ENCODE measurements at places on chromosomes 12 and 14.

- DNase-seq = no peak
Measured at GRCh38 chr14:59344691-59345455, 120.3 kb downstream of the GPR135 start.

- DNase-seq = no peak
Measured at GRCh38 chr12:116297224-116297834, 19.8 kb upstream of the MED13L start.

DNA sequence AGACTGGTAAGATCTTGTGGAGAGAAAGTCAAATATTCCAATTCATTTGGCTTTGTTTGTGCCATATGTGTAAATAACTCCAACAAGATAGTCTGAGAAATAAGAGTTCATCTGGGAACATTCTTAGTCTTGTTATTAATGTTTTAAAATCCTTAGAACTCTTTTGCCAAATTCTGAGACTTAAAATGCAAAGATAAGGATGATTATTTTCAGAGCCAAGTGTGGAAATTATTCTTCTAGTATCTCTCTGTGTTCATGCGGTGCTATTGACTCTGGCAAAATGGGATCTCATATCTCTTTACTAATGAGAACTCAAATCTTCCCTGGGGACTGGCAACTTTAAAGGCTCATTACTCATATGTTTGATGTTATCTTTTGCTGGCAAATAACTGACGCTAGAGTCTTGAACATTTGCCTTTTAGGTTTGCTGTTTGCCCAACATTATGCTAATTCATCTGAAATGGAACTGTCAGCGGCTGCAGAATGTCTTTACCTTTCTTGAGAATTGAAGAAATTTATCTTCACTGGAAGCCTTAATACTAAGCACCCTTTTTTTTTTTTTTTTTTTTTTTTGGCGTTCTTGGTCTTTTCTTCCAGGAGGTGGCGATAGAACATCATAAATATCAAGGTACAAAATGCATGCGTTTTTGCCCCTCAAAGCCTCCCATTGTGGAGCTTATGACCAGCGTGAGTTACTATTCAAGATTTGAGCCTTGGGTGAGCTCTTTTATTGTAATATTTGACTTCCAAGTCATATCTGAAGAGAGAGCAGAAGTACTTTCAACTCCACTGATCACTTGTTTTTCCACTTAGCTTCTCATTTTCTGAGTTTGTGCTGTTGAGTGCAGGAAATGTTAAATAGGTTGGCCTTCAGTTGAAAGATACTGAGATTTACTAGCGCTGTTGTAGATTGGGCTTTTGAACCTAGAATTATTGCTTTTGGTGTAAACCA lies 86.5 kb downstream of the CAND1 start:
- DNase-seq = no peak

DNA sequence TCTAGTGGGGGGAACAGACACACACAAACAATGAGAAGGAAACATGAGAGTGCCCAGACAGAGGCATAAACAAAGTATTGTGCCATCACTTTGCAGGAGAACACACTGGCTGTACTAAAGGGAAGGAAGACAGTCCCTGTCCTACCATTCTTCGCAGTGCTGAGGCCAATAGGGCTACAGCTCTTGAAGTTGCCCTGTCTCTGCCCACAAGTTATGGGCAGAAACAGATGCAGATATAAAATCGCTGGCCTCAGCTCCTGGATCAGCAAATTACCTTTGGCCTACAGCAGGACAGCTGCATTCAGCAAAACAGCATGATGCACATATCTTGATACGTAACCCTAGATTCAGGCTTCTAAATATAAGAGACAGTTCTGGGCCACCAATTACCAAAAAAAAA lies 23.0 kb upstream of the PRKAB1 start:
- no peak for DNase-seq

GRCh38 chr12:55008944-55009585 lies 10.7 kb upstream of the NEUROD4 start:
- no peak for DNase-seq

- DNase-seq = no peak
Measured at GRCh38 chr12:124557518-124558223, 9.7 kb downstream of the NCOR2 start.

DNA sequence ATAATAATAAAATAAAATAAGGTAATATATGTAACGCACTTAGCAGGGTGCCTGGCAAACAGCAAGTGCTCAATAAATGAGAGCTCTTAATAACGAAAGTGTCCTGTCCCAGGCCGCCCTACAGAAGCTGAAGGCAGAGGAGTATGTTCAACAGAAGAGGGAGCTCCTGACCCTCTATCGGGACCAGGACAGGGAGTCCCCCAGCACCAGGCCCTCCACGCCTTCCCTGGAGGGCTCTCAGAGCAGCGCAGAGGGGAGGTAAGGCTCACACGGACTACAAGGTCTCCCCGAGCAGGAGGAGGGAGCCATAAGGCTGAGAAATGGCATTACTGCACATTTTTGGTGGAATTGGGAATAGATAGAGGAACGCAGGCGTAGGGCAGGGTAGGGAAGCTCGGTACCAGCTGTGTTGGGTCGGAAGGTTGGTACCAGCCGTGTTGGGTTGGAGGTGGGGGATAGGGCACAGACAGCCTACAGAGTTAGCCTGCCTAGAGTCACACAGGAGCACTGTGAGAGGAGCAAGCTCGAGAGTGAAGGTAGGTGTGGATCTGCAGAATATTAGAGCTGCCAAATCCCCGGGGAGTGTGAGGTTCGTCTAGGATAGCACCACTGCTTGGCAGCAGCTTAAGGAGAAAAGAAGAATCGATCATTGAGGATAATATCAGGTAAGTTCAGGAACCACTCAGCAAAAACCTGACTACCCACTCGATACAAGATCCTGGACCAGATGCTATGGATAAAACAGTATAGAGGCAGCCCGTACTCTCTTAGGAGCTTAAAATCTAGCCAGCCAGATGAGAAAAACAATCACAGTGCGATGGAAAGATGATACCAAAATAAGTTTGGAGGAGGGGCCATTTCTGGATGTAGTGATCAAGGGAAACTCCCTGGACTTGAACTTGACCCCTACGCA lies 15.3 kb downstream of the TNFRSF1A start:
- no peak for DNase-seq

DNA sequence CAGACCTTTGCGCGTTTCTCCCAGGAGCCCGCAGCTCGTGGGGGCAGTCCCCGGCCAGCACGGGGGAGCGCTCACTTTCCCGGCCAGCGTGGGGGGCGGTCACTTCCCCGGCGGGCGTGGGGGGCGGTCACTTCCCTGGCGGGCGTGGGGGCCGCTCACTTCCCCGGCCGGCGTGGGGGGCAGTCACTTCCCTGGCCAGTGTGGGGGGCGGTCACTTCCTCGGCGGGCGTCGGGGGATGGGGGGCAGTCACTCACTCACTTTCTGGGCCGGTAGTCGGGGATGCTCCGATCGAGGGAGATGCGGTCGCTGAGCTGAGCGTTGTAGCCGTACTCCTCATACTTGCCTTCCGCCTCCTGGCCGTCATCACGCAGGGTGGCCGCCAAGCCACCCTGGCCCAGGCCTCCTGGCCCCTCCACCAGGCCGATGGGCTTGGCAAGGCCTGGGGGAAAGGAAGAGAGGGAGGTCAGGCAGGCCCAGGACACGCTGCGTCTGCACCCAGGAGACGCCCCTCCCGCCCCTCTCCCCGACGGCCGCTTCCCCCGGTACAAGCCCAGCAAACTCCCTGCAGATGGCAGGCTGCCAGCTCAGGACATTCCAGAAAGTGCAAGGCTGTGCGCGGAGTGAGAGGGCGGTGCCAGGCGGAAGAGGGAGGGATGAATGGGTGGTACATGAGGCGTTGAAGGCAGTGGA lies 43.3 kb downstream of the GALNT9 start:
- DNase-seq = peak; percentile 27

GRCh38 chr12:40911676-40912075 lies 219.4 kb downstream of the CNTN1 start:
- DNase-seq = no peak

GRCh38 chr12:53483225-53483978 lies 15.9 kb downstream of the MAP3K12 start:
- no peak for DNase-seq

- no peak for DNase-seq
Measured at GRCh38 chr12:132535019-132535418, 45.1 kb downstream of the FBRSL1 start.

- DNase-seq = no peak
Measured at GRCh38 chr12:121061831-121062230, 22.8 kb upstream of the OASL start.

GRCh38 chr12:70577283-70577634 lies 60.0 kb downstream of the PTPRB start:
- no peak for DNase-seq

GRCh38 chr14:102667703-102668102 lies 75.3 kb downstream of the RCOR1 start:
- DNase-seq = no peak

DNA sequence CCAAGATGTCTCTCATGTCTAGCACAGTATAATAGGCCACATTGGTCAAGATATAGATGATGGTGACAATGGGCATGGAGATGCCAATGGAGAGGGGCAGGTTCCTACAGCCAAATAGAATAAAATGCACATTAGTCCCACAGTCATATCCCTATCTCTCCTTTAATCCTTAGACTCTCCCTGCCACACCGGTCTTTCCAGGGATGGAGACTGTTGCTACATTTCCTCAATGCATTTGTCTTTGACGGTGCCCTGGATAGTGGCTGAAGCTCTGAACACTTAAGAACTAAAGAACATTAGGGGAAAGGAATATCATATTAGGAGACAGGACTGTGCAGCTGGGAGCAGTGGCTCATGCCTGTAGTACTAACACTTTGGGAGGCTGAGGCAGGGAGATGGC lies 9.7 kb downstream of the OXA1L start:
- DNase-seq = no peak

GRCh38 chr12:95922231-95922630 lies 20.2 kb downstream of the CCDC38 start:
- DNase-seq = no peak

GRCh38 chr14:53190938-53191337 lies 37.8 kb upstream of the DDHD1 start:
- DNase-seq = no peak

DNA sequence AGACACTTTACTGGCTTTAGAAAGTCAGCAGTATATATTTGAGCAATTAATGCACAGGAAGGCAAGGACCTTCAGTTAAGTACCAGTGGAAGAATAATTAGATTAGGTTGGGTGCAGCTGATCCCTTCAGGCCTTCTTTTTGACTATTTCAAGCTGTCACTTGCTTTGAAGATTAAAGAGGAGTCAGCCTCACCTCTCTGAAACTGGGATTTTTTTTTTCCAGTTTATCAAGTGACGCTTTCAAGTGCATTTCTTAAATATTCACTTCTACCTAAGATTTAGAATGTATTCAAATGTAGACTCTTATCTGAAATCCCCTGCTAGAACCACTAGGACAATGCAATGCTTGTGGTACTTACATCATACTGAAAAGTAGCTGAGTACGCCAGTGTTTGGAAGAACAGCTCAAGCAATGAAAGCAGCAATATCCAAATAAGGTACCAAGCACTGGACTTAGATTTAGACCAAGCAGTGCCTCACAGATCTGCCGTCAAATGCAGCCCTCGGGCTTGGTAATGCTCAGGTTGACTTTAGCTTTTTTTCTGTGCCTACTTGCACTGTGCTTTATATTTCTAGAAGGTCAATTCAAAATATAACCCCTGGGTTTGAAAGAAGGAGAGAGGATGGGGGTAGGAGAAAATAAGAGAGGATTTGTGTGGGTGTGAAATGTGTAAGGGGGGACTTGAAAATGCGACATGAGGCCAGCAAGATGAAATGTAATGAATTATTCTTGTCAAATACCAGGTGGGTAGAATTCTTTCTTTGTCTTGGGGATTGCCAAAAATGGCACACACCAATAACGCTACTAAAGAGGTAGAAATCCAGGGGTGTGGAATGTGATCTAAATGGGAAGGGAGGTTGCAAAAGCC lies 3.7 kb upstream of the FERMT2 start:
- no peak for DNase-seq

GRCh38 chr14:51993285-51993920 lies 4.1 kb downstream of the RTRAF start:
- no peak for DNase-seq

- no peak for DNase-seq
Measured at GRCh38 chr12:45214749-45215418, 1.0 kb upstream of the ANO6 start.

- DNase-seq = no peak
Measured at GRCh38 chr14:53365486-53366130, 212.5 kb upstream of the DDHD1 start.

GRCh38 chr12:101221301-101221700 lies 11.3 kb upstream of the SLC5A8 start:
- DNase-seq = no peak

DNA sequence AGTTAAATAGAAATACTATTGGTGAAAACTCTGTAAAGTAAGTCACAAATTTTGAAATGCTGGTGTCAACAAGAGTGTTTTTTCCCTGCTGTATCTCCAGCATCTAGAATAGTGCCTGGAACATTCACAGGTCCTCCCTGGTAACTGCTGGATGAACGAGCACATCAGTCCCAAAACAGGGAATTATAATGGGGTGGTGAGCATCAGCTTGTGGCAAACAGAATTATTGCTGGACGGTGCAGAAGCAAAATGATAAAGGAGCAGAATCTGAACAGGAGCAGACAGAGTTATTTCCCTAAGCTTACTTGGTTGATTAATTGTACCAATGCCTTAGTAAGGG lies 129.9 kb downstream of the GRIP1 start:
- DNase-seq = no peak
